ENCODE measurements at places on chromosomes 2 and 18.

GRCh38 chr2:113088213-113088992 is 20.6 kb downstream of the IL1F10 start:
- DNase-seq = no peak

GRCh38 chr2:178542161-178542560 is 61.9 kb downstream of the PLEKHA3 start:
- no peak for DNase-seq

DNA sequence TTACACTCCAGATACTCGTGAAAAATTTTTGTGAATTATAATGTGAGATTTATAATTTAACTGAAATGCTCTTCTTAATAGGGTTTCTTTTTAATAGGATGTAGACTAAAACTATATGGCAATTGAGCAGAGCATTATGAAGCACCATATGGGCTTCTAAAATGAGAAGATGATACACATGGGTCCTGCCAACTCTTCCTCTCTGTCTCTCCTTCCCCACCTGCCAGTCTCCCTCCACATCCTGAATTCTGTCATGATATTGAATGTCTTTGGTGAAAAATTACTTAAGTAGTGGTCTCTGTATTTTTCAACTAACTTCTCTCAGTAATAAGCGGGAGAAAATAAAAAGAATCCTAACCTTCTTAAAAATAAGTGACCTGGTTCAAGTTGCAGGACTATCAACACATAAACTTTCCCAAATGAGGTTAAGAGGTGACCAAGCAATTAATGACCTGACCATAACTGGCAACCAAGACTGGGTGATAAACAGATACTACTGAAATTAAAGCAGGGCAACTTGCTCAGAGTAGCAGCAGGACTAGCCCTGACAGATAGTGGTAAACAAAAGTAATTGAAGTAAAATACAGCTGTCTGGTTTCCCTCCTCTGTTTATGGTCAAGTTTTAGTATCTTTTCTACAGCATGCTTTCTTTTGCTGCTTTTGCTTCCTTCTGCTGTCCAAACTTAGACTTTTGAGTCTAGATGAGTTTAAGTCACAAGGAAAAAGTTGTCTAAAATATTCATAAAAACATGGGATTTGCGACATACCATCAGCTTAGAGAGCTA is 117.1 kb upstream of the PDE1A start:
- no peak for DNase-seq

DNA sequence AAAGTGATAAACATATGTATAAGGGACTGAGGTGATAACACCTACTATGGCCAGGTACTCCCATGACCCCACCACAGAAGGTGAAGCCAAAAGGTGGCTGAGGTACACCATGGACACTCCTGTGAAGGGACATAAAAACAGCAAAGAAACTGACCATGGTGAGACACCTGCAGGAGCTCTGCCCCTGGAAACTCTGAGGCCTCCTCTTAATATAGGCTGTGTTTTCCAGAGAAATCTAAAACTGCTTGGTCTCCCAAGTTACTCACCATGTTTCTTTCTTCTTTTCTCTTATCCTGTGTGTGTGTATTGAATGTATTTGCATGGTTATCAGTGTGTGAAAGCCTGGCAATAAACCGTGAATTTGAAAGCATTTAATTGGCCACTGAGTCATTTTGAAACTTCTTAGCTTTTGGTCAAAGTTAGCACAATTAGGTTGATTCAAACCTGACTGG is 739.3 kb upstream of the GCFC2 start:
- no peak for DNase-seq

DNA sequence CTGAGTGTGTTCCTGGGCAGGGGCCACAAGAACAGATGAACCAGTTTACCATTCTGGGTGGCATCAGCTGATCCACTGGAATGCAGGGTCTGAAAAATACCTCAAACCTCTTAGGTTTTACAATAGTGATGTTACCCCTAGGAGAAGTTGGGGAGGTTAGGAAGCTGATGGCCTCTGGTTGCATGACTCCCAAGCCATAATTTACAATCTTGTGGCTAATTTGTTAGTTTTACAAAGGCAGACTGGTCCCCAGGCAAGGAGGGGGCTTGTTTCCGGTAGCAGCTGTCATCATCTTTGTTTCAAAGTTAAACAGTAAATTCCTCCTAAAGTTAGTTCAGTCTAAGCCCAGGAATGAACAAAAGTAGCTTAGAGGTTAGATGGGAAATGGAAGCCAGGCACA is 113.8 kb upstream of the SLC38A11 start:
- DNase-seq = no peak

- no peak for DNase-seq
These were observed 53.8 kb upstream of the FOSL2 start for GRCh38 chr2:28338831-28339321.

- no peak for DNase-seq
These were observed 369.7 kb downstream of the INSIG2 start for GRCh38 chr2:118457951-118458350.

DNA sequence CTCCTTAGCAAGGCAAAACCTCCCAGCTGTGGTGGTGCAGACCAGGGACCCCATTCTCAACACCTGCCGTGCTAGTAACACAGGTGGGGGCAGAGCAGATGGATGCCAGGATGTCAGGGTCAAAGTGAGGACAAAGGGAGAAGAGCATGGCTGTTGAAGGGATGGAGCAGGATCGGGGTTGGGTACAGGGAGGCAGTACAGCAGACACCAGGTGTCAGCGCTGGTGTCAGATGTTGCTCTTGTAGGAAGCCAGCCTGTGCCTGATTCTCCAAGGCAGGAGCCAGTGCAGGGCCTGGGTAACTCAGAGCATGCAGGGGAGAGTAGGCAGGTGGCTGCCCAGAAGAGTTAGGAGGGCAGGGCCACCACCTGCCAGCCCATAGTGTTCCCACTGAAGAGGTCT is 222.1 kb upstream of the SPRED2 start:
- no peak for DNase-seq

DNA sequence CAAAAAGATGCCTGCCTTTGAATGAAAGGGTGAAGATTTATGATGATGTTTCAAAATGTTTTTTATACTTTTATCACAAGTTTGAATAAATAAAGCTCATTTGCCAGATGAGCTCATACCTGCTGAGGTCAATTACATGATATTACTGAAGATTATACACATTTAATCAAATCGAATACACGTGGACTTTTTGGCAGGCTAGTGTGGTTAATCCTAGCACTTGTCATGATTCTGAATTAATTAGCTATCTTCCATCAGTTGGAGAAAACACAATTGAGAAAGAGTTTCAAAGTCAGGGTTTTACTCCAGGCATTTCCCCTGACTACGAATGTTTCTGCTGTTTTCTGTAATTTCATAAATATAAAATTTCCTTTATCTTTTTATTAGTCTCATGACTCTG is 54.4 kb downstream of the LRPPRC start:
- DNase-seq = no peak

DNA sequence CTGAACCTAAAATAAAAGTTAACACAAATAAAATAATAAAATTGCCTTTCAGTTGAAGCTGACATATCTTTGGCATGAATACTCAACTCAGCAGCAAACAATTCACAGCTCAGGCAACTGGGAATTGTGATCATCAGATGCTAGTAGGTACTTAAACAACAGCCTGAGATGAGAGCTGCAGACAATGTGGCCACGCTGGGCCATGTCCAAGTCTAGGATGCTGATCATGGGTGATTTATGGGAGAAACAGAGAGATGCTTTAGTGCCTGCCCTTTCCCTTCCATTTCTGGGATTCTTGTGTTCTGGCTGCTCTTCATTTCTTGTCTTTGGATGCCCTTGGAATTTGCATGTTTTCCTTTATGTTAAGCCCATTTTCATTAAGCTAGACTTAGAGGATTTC is 212.4 kb upstream of the CWC22 start:
- no peak for DNase-seq

- DNase-seq = no peak
These were observed 114.9 kb upstream of the MSTN start for GRCh38 chr2:190177249-190178040.

- DNase-seq = peak; percentile 46
These were observed 22.9 kb upstream of the DARS1 start for GRCh38 chr2:136008205-136008865.

GRCh38 chr18:79738581-79739439 is 58.9 kb upstream of the KCNG2 start:
- peak; percentile 5 for DNase-seq
